ENCODE measurements at places on chromosomes 5 and 9.

DNA sequence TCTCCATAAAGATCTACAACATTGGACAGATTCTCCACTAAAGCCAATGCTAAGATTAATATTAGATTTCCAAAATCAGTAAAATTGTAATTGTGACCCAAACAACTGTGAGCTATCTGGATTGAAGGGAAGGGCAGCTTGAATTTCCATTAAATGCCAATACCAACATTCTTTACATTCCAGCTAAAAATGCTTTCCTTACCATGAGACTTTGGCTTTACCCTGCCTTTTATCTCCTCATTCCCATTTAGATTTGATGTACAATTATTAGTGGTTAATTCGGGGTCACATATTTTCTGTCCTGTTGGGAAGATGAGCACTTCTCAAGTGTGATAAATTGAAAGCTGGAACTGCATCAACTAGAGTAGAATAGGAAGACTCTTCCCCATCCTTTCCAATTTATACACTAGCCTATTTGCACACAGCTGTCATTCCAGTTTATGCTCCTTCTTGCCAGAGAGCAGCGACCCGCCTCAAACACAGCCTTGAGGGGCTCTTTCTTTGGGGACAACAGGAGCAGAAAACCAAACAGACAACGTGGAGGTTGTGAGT, 33.1 kb upstream of the MYOT start:
- no peak for DNase-seq

DNA sequence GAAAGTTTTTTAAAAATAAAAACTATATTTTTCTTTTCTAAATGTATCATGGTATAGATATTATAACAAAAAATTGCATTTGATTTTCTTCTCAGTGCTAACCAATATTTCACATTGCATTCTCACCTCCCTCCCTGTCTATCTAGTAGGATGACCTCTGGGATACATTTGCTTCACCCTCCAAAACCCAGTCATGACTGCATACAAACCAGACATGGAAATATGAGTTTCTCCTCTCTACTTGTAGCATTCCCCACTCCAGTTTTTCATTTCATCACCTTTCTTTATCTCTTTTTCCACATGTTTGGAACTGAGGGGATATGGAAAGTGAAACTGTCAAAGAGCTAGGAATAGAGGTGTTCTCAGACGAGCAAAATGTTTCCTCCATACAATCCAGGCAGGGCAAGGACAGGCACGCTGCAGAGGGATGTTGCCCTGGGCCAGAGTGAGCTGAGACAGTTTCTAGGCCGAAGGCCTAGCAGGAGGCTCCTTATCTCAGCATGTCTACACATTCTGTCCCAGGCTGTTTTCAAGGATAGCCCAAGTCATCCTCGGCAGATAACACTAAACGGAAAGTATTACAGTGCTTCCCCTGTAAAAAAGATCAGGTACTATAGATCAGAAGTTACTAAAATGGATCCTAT, 46.7 kb downstream of the MEF2C start:
- DNase-seq: no peak

- no peak for DNase-seq
These were observed 1.6 kb downstream of the STKLD1 start for GRCh38 chr9:133377721-133378216.

GRCh38 chr9:980640-981039, 4.2 kb downstream of the DMRT3 start:
- DNase-seq: no peak

- no peak for DNase-seq
These were observed 28.6 kb downstream of the UGCG start for GRCh38 chr9:111925017-111925770.

- no peak for DNase-seq
These were observed 113.9 kb downstream of the CDH10 start for GRCh38 chr5:24530906-24531305.

DNA sequence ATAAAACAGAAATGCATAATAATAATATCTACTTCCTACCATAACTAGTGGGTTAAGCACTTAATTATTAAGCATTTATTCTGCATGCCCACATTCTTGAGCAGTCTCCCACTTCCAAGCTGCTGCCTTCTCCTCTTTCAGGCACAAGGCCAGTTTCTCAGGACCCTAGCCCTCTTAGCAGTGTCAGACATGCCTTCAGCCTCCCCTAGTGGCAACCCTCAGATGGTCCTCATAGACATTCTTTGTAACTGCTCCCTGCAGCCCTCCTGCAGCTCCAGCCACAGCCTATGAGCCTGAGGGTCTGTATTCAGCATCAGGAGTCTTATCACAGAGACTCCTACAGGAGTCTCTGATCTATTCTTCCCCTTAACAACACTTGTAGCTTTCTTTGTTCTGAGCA, 3.9 kb downstream of the IL9 start:
- DNase-seq: no peak

DNA sequence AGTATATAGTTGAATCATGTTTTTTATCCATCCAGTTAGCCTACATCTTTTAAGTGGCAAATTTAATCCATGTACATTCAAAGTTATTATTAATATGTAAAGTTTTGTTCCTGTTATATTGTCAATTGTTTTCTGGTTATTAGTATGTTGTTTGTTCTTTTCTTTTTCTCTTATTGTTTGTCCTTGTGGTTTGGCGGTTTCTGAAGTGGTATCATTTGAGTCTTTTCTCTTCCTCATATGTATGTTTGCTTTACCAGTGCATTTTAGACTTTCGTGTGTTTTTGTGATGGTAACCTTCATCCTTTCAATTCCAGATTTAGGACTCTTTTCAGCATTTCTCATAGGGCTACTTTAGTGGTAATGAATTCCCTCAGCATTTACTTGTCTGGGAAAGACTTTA, 130.4 kb upstream of the RFX3 start:
- DNase-seq: no peak

DNA sequence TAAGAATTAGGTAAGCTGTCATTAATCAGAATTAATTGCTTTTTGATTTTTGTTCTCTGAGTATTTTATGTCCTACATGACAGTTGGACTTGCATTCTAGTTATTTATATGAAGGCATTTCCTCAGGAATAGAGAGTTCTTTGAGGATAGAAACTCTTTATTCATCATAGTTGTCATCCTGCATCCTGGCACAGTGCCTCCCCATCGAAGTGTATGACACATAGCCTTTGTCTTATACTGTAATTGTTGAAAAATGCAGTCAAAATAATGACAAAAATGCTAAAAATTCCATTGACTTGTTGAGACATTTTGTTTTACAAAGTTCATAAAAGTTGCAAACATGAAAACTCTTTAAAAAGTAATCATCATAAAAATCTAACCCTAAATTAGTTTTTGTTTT, 36.5 kb downstream of the CFAP95 start:
- DNase-seq: no peak

- DNase-seq: no peak
These were observed 279.7 kb downstream of the EBF1 start for GRCh38 chr5:158819840-158820620.

DNA sequence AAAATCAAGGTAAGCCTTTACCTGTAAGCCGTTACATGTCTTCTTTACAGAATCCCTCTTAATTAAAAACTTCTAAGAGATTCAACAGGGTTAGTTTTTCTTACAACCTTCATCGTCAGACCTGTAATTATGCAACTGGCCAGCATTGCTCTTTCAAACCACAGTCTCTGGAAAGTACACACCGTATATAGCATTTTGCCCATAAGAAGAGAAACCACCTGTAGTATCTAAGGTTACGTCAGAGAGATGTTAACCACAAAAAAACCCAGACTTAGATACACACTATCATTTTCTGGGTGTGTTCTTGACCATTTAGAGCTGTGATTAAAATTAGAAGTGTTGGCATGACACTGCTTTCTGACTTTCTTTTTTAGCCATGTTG, 140.0 kb downstream of the MUSK start:
- DNase-seq: no peak

GRCh38 chr5:81749561-81750307, 1.2 kb downstream of the SSBP2 start:
- no peak for DNase-seq

- DNase-seq: no peak
These were observed 338.9 kb downstream of the EFNA5 start for GRCh38 chr5:107331882-107332281.

DNA sequence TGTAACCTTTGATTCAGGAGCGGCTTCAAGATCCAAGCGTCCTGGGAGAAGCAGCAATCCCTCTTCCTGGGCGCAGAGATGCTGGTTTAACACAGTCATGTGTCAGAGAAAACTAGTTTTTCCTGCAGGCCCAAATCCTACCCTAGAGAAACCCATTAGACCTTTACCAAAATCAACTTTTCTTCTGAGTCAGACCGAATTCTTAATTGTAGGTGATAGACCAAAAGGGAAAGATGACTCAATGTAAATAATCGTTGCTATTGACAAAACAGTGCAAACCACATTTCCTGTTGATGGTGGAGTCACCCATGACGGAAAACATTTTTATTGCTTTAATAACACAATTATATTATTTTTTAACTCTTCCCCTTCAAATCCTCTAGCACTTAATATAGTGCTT, 40.1 kb downstream of the SLC1A1 start:
- DNase-seq: no peak

GRCh38 chr5:172648755-172649154, 7.7 kb downstream of the NEURL1B start:
- no peak for DNase-seq

DNA sequence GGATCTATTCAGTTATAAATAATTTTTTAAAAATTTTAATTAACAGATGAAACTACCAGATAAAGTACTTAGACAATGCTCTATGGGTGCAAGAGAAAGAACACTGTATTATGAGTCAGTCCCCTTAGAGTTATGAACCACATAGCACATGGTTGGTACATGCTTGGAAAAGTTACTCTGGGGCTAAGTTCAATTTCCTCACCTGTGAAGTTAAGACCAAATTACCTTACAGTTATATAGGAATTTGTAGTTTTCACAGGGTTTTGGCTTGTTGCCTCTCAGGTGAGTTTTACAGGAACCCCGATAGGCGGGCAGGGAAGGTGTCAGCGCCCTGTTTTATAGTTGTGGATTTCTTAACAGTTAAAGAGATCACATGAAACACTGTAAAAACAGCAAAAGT, 1.2 kb downstream of the PANK3 start:
- no peak for DNase-seq

GRCh38 chr5:15966651-15967050, 212.9 kb downstream of the MARCHF11 start:
- no peak for DNase-seq

DNA sequence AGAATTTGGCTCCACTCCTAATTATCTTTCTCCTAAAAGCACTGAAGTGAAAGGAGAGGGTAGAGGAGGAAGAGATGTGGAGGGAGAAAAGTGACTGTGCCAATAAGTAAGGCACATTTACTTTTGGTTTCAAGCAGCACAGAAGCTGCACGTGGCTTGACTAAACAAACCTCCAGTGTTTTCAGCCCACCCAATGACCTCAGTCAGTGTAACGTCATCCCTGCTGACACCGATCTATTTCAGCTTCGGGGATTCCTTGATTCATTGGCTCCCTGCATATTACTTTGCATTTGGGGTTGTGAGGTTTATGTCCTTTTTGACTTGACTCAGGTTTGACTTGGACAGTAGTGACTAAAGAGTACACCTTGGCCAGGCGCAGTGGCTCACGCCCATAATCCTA, 35.6 kb upstream of the NIM1K start:
- no peak for DNase-seq

DNA sequence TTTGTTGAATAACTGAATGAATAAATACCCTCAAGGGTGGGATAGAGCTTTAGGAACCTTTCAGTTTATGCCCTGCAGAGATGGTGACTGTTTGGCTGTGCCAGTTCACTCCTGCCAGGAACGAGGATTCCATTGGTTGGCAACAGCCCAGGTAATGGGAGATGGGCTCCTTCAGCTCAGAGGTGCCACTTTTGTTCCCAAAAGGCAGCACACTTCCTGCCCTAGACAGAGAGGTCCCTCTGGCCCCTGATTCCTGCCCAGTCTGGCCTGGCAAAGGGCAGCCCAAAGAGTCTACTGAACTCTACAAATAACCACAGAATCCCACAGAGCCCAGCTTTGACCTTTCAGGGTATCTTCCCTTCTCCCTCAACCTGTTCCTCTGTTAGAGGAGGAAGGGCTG, 1.6 kb downstream of the C9orf152 start:
- no peak for DNase-seq

DNA sequence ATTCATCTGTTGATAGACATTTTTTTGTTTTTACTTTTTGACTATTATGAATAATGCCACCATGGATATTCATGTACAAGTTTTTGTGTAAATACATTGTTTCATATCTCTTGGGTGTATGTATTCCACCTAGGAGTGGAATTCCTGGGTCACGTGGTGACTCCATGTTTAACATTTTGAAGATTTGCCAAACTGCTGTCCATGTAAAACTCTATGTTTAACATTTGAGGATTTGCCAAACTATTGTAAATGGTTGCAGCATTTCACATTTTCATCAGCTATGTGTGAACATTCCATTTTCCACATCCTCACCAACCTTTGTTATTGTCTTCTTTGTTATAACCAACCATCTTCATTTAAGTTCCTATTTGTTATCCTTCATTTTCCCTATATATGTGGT, 12.2 kb downstream of the TMEFF1 start:
- DNase-seq: no peak

DNA sequence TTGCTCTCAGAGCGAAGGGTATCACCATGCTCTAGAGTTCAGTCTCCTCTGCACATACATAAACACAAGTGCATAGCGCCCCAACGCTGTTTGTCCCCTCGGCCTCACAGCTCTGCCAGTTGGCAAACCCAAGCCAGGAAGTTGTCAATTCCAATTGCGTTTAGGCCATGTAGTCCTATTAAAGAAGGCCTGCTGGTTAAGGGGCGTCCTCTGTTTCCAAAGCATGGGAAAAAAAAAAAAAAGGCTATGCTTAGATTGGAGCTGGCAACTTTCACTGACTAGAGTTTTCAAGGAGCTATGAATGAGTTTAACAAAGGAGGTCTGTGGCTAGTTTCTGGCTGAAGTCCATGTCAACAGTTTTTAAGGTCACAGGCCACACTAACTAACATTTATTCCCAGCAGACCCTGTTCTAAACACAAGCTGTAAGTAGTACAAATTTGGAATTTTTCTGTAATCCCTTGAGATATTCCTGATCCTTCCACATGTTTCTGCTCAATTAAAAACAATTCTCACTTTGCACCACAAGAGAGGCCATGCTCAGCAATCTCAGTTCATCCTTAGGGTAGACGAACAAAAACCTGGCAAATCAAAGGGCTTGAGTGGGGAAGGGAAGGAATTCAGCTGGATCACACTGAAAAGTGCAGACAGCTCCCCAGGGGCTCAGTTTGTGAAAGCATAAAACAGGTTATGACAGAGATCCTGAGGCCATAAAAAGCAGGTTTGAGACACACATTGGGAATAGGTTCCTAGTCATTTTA, 187.7 kb downstream of the DENND1A start:
- no peak for DNase-seq

DNA sequence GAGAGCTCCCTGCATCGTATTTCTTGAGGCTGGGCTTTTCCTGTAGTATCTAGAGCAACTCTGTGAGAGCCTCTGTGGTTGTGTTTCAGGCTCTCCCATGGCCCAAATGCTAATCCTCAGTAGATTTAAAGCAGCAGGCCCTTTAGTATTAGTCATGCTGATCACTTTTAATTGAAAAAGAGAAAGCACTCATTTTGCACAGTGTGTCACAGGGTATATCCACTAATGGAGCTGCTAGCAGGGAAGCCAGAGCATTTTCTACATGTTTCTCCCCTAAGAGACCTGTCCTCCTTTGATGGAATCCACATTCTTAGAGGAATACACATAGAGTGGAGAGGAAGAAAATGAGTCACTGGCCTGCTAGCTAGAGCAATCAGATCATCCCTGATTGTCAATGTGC, 348.5 kb downstream of the TMEM232 start:
- no peak for DNase-seq

- no peak for DNase-seq
These were observed 14.1 kb downstream of the FEM1C start for GRCh38 chr5:115530426-115530825.
